ENCODE measurements at places on chromosomes 16 and 17.

- no peak for DNase-seq
Measured at GRCh38 chr16:12186774-12187335, 210.3 kb downstream of the SNX29 start.

GRCh38 chr17:7281074-7281952 is at the start of gene SLC2A4:
SLC2A4 (plus strand) TSS chr17:7281718; CDS start chr17:7281935, 217 bp downstream.
- peak; percentile 71 for DNase-seq

DNA sequence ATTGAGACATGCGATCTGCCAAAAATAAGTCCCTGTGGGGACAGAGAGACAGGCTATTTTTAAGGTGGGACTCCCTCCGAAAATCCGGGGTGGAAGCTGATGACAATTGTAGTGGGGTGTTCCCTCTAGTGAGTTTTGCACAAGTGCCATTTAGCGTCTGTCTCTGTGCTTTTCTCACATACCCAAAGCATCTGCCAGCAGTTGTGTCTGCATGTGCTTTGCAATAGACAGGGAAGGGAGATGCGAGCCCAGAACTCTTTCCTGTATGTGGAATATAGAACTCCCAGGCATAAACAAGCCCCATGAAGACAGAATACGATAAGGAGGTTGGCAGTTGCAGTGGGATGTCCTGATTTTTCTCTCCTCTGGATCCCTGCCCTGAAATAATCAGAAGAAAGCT is 282.7 kb upstream of the XYLT1 start:
- DNase-seq: no peak

- no peak for DNase-seq
Measured at GRCh38 chr16:8063159-8063558, 527.2 kb downstream of the TMEM114 start.

- no peak for DNase-seq
Measured at GRCh38 chr17:57956291-57957119, 1.3 kb upstream of the CUEDC1 start.

GRCh38 chr17:17075125-17075781 is 33.0 kb downstream of the MPRIP start:
- DNase-seq: no peak

- DNase-seq: no peak
Measured at GRCh38 chr17:79982986-79983385, 52.7 kb downstream of the TBC1D16 start.

DNA sequence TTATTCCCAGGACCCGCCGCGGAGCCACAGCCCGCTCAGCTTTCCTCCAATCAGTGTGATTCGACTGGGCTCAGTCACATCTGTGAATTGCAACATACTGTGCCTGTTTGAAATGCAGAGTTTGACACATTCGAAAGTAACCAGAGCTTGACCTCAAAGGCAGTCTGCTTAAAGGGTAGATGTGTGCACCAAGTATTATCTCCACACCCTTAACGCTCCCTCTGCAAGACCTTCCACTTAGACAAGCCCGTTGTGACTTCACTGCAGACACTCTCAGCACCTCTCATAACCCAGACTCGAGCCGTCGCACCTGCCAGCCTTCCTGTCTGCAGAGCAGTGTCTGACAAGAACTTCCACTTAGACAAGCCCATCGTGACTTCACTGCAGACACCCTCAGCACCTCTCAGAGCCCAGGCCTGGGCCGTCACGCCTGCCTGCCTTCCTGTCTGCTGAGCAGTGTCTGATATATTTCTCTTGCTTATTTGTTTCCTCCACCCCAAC is 3.7 kb downstream of the KLHDC4 start:
- no peak for DNase-seq

DNA sequence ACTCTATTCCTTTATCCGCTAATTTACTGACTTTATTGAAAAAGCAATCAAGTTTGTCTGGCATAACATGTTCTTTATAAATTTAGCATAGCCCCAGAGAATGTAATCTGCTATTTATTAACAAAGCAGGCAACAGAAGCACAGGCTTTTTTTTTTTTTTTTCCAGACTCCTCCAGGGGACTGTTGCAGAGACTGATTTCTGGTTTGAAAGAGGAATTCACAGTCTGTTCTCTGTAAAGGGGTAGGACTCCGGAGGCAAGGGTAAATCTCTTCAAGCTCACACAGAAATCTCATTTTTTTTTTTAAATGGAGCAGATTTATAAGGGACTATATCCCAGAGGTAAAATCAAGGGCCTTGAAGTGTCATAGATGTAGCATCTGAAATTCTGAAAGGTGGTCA is 1386.5 kb upstream of the CDH8 start:
- no peak for DNase-seq

GRCh38 chr16:9526791-9527190 is 435.3 kb downstream of the HAPSTR1 start:
- no peak for DNase-seq

GRCh38 chr16:88369447-88370008 is 13.2 kb upstream of the ZNF469 start:
- no peak for DNase-seq

DNA sequence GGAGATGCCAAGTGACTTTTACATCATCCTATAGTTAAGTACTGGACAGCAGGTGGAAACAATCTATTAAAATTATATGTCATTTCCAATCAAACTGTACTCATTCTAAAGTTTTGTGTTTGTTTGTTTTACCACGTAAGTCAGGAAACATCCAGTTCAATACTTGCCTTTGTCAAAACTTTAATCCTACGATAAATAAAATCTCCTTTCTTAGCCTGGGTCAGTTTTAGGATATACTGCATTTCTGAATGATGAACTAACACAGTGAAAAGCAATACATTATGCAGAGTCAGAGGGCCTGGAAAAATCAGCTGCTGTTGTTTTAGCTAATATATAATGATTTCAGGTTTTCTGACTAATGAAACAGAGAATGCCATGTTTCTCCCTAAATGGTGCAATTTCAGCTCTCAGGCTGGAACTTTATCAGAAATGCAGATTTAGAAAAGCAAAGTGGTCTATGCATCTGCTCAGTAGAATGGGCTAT is 756.4 kb downstream of the CDH11 start:
- DNase-seq: no peak

- DNase-seq: no peak
Measured at GRCh38 chr16:23482778-23483177, 27.5 kb downstream of the GGA2 start.

- no peak for DNase-seq
Measured at GRCh38 chr17:58666858-58667267, 25.0 kb downstream of the TEX14 start.

DNA sequence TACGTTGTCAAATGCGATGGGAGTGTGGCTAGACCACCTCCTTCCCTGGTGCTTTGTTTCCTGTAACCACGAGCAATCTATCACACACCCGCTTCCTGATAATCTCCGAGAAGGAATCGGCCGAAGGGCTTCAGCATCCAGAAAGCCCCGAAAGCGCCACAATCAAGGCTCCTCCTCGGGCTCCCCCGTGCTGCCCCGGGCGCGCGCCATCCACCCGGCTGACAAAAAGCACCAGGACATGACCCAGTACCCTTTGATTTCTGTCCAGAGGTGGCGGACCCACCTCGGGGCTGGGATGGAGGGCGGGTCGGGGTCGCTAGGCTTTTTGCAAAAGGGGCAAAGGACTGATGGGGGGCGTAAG is 743 bp upstream of the ARMC7 start:
- DNase-seq: no peak

DNA sequence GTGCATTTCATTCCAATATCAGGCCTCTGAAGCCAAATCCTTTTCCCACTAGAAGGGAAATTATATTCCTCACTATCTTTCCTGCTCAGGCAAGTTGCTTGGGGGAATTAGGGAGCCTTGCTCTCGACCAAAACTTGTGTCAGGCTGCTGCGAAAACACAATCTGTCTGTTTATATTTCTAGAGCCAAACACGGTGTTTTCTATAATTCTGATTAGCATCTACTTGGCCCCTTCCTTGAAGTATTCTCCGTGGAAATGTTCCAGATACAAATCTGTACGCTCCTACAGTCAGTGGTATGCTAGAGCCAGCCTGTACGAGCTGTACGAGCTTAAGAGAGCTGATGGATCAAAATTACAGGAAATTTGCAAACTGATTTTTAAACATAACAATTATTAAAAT is 299.3 kb upstream of the SALL1 start:
- no peak for DNase-seq

GRCh38 chr17:58556833-58557250 is 42.4 kb upstream of the MTMR4 start:
- DNase-seq: no peak

- no peak for DNase-seq
Measured at GRCh38 chr16:81946206-81946605, 65.1 kb downstream of the SDR42E1 start.

- DNase-seq: no peak
Measured at GRCh38 chr16:60929-61878, 7.6 kb downstream of the SNRNP25 start.

- no peak for DNase-seq
Measured at GRCh38 chr16:3004781-3005284, 7.9 kb upstream of the CLDN9 start.

- DNase-seq: no peak
Measured at GRCh38 chr16:15874745-15875314, 13.6 kb downstream of the CEP20 start.

- DNase-seq: no peak
Measured at GRCh38 chr16:64392456-64392855, 729.4 kb downstream of the CDH11 start.

DNA sequence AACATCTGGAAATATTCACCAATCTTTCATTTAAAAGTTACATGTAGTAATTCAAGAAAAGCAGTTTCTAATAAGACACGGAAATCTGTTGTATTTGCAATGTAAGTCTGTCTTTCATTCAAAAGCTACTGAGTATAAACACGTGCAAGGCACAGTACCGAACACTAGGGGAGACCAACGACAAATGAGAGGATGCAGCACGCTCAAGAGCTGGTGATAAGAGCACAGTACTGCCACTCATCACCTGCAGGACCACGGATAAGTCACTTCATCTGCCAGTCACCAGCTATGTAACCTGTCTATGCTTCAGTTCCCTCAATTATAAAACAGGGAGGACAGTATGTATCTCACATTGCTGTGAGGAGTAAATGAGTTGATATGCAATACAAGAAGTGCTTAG is 67.1 kb downstream of the CLEC18A start:
- DNase-seq: no peak

GRCh38 chr17:68343976-68344375 is 52.7 kb downstream of the ARSG start:
- no peak for DNase-seq

- DNase-seq: no peak
Measured at GRCh38 chr17:66474258-66474657, 171.8 kb downstream of the PRKCA start.

GRCh38 chr17:4208238-4208637 is 55.5 kb downstream of the ANKFY1 start:
- no peak for DNase-seq

DNA sequence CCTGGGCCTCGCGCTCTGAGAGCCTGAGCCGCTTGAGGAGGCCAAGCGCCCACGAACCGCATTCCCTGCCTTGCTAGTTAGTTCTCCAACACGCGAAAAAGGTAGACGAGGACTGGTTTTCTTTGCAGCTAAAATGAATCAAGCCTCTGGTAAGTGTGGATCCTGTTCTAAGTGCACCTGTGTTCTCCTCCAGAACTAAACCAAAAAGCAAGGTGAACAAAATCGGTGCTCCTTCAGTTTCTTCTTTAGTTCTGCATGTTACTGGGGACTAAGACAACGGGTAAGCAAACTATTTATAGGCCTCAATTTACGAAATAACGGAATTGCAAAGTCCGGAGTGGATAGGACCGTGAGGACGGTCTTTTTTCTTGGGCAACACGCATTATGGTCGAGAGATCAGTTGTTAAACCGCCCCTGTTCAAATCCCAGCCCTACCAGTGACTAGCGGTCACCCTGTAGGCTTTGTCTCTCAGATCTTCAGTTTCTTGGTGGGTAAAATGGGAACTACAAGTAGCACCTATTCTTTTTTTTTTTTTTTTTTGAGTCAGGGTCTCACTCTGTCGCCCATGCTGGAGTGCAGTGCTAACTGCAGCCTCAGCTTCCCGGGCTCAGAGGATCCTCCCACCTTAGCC is 993 bp upstream of the ANKRD11 start:
- no peak for DNase-seq

- DNase-seq: no peak
Measured at GRCh38 chr17:61594294-61594825, 3.3 kb upstream of the NACA2 start.
